WTC11 (cell line): ENCODE measurements at places on chromosomes 7 and 10. TPM values are rescaled to one million over a fixed set of nuclear protein-coding genes. Genes with fewer than 3 reads are reported as not detected.

PRKCQ gene
- total RNA-seq = 8.4 to 8.7 TPM (median 8.7 TPM) in 3 replicates

KLF14 gene
- total RNA-seq = not detected in 3 replicates

UCN3 gene
- total RNA-seq = not detected in 3 replicates

ASAH2 gene
- total RNA-seq = 2.3 to 5.9 TPM (median 4.1 TPM) in 3 replicates

USP6NL gene
- total RNA-seq = 19.5 to 21.4 TPM (median 20.1 TPM) in 3 replicates

IGF2BP3 gene
- total RNA-seq = 129 to 165 TPM (median 164 TPM) in 3 replicates

TBXAS1 gene
- 0.82 to 2.6 TPM (median 2.3 TPM) in 3 replicates for total RNA-seq

NEUROD6 gene
- total RNA-seq = not detected in 3 replicates

OR6V1 gene
- not detected in 3 replicates for total RNA-seq

DLX5 gene
- not detected in 3 replicates for total RNA-seq

MAP3K8 gene
- total RNA-seq = 9.8 to 13.8 TPM (median 11.8 TPM) in 3 replicates

GRCh38 chr10:29345144-29345909 lies 56.5 kb downstream of the LYZL1 start:
- no peak for DNase-seq

DNA sequence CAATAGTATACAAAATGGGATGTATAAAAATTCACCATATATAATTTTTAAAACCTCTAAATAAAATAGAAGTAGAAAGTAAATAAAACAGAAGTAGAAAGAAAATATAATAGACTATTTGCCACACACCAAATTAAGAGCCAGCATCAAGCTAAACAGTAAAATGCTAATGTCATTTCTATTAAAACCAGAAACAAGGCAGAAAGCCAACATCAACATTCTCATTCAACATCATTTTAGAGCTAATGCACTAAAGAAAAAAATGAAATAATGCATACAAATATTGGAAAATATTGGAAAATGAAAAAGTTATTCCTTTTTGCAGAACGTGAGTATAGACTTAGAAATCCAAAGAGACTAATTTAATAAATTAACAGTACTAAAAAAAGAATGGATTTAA lies 23.4 kb upstream of the RELN start:
- DNase-seq = no peak

GRCh38 chr7:1130021-1130990 lies 29.7 kb downstream of the ZFAND2A start:
- no peak for DNase-seq

DNA sequence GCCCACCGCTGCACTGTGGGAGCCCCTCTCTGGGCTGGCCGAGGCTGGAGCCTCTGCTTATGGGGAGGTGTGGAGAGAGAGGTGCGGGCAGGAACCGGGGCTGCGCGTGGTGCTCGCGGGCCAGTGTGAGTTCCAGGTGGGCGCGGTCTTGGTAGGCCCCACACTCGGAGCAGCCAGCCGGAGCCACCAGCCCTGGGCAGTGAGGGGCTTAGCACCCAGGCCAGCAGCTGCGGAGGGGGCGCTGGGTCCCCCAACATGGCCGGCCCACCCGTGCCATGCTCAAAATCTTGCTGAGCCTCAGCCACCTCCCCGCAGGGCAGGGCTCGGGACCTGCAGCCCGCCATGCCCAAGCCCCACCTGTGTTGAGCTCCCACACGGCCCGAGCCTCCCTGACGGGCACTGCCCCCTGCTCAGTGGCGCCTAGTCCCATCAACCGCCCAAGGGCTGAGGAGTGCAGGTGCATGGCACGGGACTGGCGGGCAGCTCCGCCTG lies 856.8 kb upstream of the CELF2 start:
- no peak for DNase-seq

DNA sequence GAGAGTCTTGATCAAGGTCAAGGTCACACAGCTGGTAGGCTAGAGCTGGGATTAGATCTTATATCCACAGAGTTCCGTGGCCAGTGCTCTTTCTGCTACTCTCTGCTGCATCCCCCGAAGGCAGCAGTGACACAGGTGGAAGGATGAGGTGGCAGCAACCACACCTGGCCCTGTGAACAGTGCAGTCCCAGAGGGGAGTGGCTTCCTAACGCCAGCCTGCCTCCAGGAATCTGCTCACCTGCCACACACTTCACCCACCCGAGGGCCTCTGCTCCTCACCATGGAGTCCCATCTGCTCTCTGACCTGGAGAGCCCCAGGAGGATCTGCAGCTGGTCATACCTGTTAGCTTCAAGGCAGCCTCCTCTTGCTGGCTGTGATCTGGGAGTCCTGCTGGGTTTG lies 484.2 kb downstream of the PLXNA4 start:
- no peak for DNase-seq

DNA sequence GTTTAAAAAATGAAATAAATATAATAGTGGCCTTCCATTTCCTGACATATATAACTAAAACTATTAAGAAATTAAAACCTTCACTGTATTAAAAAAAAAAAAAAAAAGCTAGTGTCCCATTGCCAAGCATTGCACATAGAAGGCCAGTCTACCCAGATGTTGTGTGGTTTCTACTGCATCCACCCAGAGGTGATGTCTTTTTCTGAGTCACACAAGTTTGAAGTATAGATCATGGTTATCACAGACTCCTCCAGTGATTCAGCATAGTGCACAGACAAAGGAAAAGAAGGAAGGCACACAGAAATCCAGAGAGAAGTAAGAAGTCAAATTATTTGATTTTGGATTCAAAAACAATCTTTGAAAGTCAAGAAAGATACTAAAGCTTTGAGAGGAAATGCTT lies 429.0 kb downstream of the ETV1 start:
- no peak for DNase-seq

DNA sequence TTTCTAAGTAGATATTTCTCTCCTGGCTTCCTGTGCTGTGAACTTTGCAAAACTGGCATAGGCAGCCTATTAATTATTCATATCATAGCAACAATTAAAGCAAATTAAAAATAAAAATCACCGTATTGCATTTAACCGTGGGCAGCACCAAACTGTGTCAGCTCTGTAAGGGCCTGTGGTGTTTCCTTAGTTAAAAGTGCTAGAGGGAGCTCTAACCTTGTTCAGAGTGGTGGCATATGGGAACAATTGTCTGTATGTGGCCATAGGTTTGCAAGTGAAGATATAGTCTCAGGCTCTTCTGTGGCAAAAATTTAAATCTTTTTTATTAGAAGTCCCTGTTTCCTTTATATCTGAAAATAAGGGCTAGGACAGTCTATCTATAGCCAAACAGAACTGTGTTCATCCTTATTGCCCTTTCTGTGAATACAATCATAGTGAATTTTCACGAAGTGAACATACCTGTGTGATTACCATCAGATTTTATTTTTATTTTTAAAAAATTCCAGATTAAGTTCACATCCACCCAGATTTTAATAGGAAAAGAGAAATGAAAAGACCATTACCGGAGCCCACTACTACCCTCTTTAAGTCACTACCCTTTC lies 92.6 kb downstream of the POLL start:
- no peak for DNase-seq

DNA sequence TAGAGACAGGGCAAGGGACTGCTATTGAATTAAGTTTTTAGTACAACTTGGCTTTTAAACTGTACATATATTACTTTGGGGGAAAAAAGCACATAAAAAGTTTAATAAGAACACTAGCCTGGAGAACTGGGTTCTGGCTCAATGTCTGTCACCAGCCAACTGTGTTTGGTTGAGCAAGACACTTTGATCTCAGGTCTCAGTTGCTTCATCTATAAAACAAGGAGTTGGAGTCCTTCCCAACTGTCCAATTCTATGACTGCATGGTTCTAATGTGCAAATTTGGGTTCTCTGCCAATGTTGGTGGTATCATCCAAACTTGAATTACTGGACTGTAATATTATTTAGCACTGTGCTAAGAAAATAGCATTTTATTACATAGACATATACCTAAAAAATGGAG lies 50.3 kb downstream of the ATXN7L1 start:
- no peak for DNase-seq

- no peak for DNase-seq
These were observed 212.7 kb upstream of the FAM3C start for GRCh38 chr7:121608785-121609184.

- no peak for DNase-seq
These were observed 12.7 kb downstream of the TACC2 start for GRCh38 chr10:122001698-122002097.

GRCh38 chr7:83466956-83467355 lies 182.0 kb downstream of the SEMA3E start:
- DNase-seq = no peak

GRCh38 chr7:51270965-51271364 lies 45.6 kb downstream of the COBL start:
- DNase-seq = no peak

GRCh38 chr10:58651040-58651439 lies 138.4 kb downstream of the BICC1 start:
- no peak for DNase-seq

GRCh38 chr10:14611968-14612693 lies 162.6 kb downstream of the FAM107B start:
- no peak for DNase-seq

DNA sequence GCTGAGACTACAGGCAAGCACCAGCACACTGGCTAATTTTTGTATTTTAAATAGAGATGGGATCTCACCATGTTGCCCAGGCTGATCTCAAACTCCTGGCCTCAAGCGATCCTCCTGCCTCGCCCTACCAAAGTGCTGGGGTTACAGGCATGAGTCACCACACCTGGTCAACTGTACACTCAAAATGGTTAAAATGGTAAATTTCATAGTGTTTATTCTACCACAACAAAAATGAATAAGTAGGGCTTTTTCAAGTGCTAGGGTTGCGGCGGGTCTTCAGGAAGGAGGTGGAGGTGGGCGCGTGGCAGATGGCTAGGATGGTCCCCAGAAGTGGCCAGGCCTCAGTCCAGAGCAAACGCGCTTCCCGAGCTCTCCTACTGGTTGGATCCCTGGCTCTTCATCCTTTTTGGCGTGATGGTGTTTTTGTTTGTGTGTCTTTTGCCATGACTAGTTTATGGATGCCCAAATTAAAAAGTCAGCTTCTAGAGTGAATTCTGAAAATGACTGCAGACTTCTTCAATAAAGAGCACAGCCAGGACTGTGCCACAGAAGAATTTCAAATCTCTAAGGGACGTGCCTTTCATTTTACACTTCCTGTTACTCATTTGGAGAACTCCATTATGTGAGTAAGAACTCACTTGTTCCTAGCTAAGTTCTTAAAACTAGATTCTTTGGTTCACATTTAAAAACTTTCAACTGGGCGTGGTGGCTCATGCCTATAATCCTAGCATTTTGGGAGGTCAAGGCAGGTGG lies 73.9 kb downstream of the TMEM130 start:
- no peak for DNase-seq

DNA sequence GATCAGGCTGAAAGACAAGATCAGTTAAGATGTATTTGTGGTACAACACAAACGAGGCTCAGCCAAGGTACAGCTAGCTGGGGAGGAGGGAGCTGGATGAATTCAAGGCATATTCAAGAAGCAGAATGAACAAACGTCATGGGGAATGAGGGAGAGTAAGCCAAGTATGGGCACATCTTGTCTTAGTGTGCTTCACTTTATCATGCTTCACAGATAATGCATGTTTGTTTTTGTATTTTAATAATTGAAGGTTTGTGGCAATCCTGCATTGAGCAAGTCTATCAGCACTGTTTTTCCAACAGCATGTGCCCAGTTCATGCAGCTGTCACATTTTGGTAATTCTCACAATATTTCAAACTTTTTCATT lies 135.4 kb downstream of the HIBADH start:
- no peak for DNase-seq

DNA sequence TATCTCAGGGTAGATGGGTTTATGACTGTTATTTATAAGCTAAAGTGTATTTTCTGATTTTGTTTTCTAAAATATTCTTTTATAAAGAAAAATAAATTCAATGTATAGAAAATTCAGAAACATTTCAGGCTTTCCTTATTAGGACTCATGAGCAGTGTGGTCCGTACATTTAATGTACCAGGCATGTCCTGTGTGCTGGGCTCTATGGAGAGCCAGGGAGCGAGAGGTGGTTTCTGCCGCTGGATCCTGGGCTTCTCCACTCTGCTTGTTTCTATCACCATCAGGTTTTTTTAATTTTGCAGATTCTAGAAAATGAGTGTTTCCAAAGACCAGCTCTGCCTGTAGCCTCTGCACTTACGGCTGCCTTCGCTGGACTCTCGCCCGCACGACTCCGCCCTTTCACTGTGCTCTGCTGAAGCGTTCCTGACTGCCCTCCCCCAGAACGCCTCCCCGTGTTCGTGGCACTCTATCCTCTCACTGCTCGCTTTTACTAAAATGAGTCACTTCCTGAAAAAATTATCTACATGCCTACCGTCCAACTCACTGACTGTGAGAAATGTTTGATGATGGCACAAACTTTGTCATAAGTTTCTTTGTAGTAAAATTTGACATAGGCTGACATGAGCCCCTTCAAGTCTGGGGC lies 188.5 kb downstream of the ZMYND11 start:
- no peak for DNase-seq

DNA sequence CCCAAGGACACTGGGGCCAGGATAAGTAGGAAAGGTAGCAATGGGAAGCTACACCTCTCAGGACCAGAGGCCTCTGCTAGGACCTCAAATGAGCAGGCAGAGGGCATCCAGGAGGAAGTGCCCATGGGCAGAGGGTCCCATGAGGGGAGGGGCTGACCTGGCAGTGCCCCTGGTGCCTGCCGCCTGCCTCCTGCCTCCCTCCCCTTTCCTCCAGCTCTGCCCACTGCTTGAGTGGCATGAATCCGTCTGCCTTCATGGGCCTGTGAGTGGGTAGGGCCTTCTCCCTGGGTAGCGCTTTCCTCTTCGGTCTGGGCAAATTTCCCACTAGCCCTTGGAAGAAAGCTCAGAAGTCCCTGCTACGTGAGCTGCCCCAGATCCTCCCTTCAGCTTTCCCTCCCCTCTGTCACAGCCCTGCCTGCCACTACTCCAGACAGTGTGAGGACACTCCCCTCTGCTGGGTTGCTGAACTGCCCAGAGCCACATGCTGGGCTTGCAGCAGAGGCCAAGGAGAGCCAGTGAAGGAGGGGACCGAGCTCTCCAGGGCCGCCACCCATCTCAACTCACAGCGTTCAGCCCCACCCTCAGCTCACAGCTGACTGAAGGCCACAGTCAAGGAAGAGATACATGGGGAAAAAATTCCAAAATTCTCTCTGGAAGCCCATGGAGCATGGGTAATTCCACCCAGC lies 141.4 kb downstream of the ARHGAP22 start:
- no peak for DNase-seq

- no peak for DNase-seq
These were observed 33.2 kb upstream of the ELN start for GRCh38 chr7:73994761-73995160.

- no peak for DNase-seq
These were observed 45.2 kb downstream of the WIPF3 start for GRCh38 chr7:29851487-29851886.

DNA sequence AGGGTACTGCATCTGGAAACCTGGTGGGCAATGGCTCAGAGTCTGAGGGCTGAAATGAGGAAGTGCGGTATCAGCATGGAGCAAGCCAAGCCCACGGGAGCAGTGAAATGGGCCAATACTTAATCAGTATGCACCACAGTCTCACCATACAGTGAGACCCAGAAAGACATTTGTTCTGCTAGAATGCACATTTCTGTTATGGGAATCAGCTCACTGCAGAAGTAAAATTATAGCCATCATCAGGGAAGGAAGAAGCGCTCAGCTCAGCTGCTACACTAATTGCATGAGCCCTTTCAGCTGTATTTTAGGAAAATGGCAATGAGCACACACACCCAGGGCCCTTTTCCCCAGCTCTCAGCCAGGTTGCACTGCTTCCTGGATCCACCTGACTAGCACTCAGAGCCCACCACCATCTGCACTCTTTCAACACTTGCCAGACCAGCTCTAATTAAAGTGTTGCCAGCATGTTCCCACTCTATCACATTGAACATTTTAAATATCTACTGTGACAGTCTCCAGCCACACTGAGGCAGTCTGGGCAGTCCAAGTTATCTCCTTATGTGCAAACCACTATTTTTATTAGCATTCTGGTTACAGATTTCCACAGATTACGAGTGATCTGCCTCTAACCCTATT lies 44.2 kb upstream of the PIK3AP1 start:
- DNase-seq = no peak

- DNase-seq = no peak
These were observed 30.3 kb downstream of the C7orf33 start for GRCh38 chr7:148620749-148621359.
